Pulmonary artery endothelial cell (primary cell): ENCODE measurements at places on chromosomes 12 and 14. TPM values are rescaled to one million over a fixed set of nuclear protein-coding genes. Genes with fewer than 3 reads are reported as not detected.

The ART4 gene
- 18.7 and 74.4 TPM in 2 replicates for total RNA-seq

The APOF gene
- total RNA-seq, result not detected in 2 replicates

The HCAR1 gene
- total RNA-seq, result under 0.01 and 0.04 TPM in 2 replicates

The ESPL1 gene
- total RNA-seq, result 6.7 and 14.6 TPM in 2 replicates

The ITGB7 gene
- total RNA-seq, result 0.42 TPM in 1 of 2 replicates, not detected in the other

DNA sequence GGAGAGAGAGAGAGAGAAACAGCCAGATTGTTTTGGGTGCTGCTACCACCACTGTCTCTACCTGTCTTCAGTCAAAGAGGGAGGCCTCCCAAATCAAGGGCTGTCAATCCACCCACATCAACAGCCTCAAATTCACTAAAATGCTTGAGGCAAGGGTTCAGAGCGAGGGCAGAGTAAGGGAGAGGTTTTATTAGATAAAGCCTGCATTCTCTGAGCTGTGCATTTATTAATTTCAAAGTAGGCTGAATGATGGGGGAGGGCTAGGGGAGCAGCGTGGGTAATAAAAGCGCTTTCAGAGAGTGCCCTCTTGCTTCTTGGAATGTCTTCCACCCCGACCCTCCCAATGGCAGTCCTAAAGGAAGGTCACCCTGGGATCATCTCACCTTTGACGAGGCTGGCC is 636.5 kb upstream of the TBX3 start:
- DNase-seq, result no peak

DNA sequence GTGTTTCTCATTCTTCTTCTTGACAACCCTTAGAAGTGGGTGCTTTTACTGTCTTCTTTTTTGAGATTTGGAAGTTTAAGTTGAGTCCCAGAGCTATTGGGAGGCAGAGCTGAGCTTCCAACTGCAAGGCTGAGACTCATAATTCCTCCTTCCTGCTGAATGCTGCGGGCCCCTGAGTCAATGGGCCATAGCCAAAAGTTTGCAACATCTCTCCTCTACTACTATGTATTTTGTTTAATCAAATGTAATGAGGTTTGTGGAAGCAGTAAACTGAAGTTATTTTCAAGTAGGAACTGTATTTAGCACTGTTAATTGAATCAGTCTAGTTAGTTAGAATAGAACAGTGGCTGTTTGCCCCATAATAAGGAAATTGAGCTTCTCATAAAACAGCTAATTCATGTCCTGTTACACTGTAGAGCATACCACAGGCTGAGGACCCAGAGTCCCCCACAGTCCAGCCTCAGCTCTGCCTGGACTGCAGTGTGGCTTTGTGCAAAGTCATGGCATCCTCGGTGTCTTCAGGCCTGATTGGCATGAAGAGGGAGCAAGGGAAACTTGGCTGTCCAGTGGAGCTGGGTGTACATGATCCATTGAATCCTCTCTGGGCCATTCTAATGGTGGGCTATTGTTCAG is 631.7 kb downstream of the VRK1 start:
- DNase-seq, result no peak

DNA sequence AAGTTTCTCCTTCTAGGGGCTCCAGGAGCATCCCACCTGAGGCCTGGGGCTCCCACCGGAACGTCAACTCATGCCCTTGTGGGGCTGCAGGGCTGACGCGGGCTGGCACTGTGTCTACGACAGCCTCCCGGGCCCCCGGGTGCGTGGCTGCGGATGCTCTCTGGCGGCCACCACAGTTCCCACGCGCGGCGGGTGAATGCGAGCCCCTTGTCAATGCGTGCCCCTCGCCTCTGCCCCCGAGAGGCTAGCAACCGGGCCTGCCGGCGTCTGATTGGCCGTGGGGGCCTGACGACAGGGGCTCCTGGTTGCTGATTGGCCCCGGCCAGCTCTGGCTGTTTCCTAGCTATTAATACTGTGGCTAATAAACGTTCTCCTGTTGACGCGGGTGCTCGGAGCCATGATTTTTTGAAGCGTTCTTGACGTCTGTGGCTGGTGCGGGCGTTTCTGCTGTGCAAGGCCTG is 1.8 kb upstream of the MEG3 start:
- no peak for DNase-seq

DNA sequence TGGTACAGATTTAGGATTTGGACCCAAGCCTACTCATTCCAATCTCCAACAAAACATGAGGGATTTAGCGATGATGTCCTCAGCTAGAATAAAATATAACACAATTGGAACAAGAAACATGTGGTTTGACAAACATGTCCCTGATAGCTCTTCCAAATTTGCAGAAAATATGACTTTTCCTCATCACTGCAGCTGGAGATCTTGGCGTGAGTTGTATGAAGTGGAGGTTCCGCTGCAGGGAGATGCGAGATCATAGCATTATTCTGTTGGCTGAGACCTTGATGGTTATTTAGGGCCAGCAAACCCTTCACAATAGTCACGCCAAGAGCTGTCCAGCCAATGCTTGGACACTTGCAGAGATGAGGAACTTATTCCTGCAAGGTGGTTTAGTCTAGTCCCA is 413.4 kb upstream of the TBX3 start:
- DNase-seq, result no peak

DNA sequence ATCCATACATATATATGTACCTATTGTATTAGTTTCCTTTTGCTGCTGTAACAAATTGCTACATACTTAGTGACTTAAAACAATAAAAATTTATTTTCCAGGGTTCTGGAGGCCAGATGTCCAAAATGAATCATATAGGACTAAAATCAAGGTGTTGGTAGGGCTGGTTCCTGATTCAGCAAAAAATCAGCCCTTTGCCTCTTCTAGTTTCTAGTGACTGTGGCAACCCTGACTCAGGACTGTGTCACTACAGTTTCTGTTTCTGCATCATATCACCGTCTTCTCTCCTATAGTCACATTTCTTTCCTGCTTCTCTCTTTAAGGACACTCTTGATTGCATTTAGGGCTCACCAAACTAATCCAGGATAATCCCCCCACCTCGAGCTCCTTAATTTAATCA is 386.3 kb upstream of the TBX3 start:
- no peak for DNase-seq

DNA sequence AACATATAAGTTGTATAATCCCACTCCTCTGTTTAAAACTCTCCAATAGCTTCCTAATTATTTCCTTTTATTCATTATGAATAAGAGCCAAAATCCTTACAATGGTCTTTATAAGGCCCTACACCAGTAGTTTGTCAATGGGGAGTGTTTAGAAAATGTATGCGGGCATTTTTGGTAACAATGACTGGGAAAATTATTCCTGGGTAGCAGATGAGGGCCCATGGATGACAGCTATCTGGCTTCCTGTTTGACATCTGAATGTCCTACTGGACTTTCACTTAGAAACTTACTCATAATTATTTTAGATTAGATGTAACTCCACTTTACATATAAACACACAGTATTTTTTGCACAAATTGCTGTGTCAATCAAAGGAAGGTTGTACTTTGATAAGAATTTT is 101.2 kb downstream of the PAPLN start:
- no peak for DNase-seq
